CD4-positive, alpha-beta T cell (primary cell): ENCODE measurements at places on chromosomes 2 and 18. TPM values are rescaled to one million over a fixed set of nuclear protein-coding genes. Genes with fewer than 3 reads are reported as not detected.

The KYNU gene
- 0.50 TPM for total RNA-seq

The ASB18 gene
- not detected for total RNA-seq

The MROH2A gene
- not detected for total RNA-seq

DNA sequence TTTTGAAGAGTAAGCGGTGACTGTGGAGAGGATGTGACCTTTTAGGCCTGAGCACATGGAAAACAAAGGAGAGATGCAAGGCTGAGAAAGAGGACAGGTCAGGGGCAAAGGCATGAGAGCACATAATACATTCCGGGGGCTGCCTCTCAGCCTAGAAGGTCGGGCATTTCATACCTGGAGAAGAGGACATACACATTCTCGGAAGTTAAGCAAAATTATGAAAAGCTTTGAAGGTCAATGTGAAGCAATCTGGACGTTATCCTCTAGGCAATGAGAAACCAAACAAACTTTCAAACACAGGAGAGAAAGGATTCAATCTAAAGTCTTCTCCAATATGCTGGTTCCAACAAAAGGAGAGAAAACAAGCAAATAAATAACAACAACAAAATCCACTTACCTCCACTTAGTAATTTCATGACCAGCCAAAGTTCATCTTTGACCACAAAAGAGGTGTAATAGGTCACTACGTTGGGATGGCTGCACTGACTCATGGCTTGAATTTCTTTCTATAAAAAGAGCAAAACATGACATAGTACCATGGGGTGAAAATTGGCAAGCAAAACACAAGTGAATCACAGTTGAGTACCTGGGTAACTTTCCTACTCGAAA is 80.4 kb downstream of the STK39 start:
- H3K27me3 ChIP-seq = no peaks in the 10 kb centered on the region
- peaks cover 23% of the 10 kb centered on the region for H3K36me3 ChIP-seq
- DNase-seq = no peak
- no peak overlapping the region for H3K27ac ChIP-seq

DNA sequence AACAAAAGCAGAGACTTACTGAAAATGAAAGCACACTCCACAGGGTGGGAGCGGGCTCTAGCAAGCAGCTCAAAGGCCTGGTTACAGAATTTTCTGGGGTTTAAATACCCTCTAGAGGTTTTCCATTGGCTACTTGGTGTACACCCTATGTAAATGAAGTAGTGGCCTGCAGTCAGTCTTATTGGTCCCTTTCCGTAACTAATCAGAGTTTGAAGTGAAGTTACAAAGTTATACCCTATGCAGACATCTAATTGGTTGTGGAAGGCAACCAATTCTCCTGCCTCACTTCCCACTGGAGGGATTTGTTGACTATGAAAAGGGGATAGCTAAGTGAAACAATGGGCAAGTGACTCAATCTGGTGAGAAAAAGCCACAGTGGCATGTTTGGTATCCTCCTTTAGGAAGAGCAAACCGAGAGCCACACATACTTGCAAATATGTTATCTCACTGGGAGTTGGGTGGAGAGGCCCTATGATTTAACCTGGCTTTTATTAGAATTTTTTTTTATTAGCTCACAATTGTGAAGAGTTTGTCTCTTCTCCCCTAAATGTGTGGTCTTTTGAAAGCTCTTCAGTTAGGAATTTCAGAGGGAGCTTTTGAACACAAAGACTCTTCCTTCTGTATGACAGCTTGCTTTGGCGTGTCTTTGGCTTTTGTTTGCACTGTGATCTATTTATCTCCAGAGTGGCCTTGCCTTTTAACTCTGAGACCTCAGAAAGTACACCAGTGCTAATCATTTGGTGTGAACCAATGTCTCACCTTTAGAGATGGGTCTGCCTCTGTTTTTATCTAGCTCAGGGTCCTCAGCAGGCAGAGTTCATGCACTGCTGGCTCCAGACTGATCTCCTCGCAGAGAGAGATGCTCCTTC is 69.6 kb downstream of the MAP4K4 start:
- no peak overlapping the region for H3K4me3 ChIP-seq
- H3K27me3 ChIP-seq = no peaks in the 10 kb centered on the region
- no peaks in the 10 kb centered on the region for H3K36me3 ChIP-seq
- H3K4me1 ChIP-seq = peaks cover 56% of the 10 kb centered on the region
- H3K27ac ChIP-seq = no peak overlapping the region

DNA sequence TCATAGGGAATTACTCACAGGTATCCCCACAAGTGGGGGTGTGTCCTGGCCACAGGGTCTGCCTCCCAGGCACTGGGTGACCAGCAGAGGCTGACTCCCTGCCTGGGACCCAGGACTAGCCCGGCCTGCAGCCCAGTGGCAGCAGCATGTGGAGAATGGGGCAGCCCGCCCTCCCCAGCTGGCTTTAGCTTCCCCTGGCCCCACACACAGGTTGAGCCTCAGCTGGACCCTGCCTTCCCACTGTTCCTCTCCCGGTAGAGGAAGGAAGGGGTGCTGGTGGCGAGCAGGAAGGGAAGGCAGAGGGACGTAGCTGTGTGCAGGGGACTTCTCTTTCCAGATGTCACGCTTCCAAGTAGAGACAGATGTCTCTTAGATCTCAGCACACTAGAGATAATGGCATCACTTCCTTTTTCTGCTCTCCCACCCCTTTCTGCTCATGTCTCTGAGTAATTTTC is 51.4 kb downstream of the EMILIN2 start:
- no peak for DNase-seq
- no peaks in the 10 kb centered on the region for H3K27me3 ChIP-seq
- peaks cover 31% of the 10 kb centered on the region for H3K4me1 ChIP-seq
- H3K27ac ChIP-seq = no peak overlapping the region
- no peaks in the 10 kb centered on the region for H3K36me3 ChIP-seq
